ENCODE measurements at places on chromosomes 5 and 9.

DNA sequence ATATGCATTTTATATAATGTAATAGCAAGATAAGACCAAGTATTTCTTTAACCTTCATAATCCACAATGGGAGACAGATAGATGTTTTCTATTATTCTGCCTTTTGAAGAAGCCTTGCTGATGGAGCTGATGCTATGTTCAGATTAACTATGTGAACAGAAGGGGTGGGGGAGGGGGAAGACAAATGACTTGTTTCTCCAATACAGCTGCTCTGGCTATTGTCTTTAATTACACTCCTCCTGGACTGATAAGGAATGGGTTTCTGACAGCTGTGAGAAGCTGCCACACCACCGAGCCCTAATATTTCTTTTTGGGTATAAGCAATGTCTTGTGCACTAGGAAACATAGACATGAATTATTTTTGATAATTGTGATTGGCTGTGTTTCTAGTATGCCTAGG, 62.0 kb downstream of the CAVIN4 start:
- DNase-seq, result peak; percentile 91

- DNase-seq, result no peak
Measured at GRCh38 chr9:18331310-18331684, 142.7 kb upstream of the ADAMTSL1 start.

DNA sequence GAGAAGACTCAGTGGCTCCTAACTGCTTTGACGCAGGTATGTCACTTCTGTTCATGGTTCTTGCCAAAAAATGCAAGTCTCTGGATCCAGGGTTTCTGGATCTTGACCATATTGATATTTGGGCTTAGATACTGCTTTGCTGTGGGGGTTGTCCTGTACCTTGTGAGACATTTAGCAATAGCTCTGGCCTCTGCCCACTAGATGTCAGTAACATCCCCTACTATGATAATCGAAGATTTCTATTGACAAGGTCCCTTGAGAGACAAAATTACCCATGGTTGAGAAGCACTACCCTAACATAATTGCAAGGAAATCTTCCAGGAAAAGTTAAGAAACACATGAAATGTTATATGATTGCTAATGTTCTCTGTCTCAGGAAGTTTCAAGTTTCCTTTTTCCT, 285.4 kb downstream of the TMEM232 start:
- DNase-seq, result peak; percentile 52

DNA sequence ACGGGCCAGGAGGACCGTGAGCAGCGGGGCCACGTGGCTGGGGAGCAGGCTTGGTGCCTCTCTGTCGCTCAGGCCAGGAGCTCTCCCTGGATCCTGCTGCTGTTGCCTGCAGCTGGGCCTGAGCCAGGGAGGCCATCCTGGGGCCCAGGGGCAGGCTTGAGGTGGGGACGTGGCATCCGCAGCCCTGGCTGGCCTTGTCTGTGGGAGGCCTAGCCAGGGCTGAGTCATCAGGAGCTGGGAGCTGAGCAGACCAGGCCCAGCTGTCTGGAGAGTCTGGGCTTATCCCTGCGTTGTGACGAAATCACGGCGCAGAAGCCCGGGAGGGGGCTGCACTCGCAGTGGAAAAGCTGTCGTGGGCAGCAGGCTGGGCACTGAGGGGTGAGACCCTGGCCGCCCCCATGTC, 138.8 kb upstream of the COL5A1 start:
- DNase-seq, result no peak

DNA sequence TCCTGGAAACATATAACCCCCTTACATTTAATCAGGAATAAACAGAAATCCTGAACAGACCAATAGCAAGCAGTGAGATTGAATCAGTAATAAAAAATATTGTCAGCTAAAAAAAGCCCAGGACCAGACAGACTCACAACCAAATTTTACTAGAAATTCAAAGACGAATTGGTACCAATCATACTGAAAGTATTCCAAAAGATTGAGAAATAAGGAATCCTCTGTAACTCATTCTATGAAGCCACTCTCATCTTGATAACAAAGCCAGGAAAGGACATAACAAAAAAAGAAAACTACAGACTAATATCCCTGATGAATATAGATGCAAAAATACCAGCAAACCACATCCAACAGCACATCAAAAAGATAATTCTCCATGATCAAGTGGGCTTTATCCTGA, 714.0 kb downstream of the SEMA5A start:
- no peak for DNase-seq

DNA sequence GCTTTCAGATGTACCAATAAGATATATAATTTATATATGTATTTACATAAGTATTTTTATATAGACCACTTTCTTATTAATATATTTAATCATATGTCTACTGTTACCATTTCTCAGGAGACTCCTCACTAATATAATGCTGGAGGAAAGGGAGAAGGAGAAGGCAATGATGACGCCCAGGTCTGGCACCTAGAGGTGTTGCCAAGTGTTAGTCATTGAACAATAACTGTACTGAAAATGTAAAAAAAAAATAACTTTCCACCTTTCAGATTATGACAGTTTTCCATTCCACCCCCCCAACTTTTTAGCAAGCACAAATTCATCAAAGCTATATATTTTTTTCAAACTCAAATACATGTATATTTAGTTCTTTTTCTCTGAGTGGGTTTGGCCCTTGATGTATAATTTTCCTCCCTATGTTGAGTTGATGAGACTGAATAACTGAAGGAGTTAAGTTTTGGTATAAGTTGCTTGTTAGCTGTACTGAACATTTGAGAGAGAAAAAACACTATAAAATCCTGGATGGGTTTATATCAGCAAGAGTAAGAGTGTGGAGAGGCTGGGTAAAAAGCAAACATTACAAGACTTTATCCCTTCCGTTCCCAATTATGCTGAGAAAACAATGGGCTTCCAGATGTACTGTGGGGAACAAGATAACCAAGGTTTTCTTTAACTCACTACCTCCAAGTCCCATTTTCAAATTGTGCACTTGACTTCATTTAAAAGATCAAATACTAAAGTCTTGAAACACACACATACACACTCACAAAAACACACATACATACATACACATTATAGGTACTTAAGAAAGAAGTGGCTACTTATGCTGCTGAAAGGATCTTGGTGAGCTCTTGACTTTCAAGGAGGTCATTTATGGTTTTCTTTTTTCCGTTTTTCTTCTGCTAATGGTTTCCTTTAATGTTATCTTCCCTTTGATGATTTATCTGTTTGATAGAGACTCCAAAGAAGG, 142.8 kb upstream of the IFNE start:
- no peak for DNase-seq

GRCh38 chr5:78654386-78654785, 5.8 kb upstream of the LHFPL2 start:
- DNase-seq, result no peak

DNA sequence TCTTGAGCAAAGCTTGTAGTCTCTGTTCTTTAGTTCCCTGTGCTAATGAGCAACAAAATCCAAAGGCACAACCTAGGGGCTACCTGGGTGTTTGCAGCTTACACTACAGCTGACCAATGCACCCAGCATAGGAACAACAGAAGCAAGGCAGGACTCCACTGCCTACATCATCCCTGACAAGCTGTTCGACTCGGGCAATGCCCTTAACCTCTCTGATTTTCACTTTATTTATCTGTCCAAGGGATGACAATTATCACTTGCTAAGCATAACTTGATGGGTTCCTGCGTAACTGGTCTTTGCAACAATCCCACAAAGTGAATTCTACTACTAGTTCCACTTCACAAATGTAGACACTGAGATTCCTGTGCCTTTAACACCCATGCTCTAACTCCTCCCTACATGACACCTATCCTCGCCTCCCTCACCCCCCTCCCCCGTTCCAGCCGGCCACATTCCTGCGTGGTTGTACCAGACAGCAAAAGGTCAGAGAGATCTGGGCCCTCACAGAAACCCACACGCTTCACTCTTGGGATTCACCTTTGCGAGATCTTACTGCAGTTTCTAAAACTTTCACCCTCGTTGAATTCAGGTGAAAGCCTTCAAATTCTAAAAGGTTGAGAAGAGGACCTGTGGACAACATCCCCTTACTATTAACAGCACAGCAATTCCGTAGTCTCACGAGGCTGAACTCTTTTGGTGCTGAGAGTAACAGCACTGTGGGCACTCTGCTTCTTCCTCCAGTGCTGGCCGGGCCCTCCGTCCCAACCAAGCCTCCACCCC, 995 bp downstream of the IPPK start:
- peak; percentile 62 for DNase-seq

DNA sequence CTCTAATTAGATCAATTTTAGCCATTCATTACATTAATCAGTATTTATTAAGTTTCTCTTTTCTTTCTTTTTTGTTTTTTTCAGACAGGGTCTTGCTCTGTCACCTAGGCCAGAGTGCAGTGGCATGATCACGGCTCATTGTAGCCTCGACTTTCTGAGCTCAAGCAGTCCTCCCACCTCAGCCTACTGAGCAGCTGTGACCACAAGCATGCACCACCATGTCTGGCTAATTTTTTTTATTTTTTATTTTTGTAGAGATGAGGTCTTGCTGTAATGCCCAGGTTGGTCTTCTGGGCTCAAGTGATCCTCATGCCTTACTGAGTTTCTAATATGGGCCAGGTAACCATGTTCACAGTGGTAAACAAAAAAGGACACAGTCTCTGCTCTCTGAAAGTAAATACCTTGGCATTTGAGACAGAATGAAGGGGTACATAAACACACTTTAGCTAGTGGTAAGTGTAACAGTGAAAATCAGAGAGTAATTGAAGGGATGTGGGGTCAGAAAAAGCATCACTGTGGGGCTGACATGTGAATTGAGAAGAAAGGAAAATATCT, 336.3 kb downstream of the ADGRV1 start:
- DNase-seq, result no peak

- no peak for DNase-seq
Measured at GRCh38 chr9:110105107-110105506, 102.9 kb downstream of the C9orf152 start.

- DNase-seq, result no peak
Measured at GRCh38 chr5:125837866-125838265, 585.3 kb upstream of the GRAMD2B start.

DNA sequence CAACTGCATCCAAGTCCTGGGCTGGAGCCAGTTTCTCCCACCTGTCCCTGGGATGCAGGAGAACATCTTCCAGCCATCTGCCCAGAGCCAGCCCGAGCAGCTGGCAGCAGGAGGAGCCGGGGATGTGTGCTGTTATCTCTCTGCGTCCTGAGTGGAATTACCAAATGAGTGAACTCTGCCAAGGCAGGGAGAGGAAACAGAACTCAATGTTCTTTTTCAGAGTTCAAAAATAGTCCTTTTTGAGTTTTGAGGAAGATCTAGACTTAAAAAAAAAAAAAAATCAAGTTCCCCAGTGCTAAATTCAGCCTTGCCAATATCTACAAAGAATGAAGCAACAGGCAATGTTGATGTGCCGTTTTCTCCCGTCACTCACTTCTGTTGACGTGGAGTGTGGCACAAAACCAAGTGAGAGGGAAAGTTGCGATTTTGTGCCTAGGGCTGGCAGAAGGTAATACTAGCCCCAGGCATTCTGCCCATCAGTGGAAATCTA, 56.2 kb downstream of the TMOD1 start:
- no peak for DNase-seq

GRCh38 chr5:62791059-62791458, 212.4 kb downstream of the LRRC70 start:
- DNase-seq, result peak; percentile 4

- DNase-seq, result no peak
Measured at GRCh38 chr9:33277484-33277883, 12.6 kb downstream of the CHMP5 start.

DNA sequence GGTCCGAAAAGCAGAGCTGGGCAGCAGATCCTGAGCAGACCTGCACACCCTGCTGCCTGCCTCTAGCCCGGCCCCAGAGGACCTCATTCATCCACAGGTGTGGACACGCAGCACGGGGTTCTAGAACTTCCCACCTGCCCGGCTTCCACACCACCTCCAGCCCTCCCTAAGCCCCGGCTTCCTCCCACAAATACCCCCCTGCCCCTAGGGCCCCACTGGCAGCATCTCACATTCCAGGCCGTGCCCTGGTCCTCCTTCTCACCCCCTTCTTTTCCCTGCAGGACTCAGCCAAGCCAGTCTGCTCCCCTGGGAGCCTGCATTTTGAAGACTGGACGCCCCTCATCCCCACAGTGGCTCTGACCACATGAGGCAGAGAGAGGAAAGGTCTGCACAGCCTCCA, 138.9 kb downstream of the ADAMTS2 start:
- no peak for DNase-seq

- DNase-seq, result peak; percentile 69
Measured at GRCh38 chr5:132147663-132148062, 74.1 kb downstream of the CSF2 start.

DNA sequence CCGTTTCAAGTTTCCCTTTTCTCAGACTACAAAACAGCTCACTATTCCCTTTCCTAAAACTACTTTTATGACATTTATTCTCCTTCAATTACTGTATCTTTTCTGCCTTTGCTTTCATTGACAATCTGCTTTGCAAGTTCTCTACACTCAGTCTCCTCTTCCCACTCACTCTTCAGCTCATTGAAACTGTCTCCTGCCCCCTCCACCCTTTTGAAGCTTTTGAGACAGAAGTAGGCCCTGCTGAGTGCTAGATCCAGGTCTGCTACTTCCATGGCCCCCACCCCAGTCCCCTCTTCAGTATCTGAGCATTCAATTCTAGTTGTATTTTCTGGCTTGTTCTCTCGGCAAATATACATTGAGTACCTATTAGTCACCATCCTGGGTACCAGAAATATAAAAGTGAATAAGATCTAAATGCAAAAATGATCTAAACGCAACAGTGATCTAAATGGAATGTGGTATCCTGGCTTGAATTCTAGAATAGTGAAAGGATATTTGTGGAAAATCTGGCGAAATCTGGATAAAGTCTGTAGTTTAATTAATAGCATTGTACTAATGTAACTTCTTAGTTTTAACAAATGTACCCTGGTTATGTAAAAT, 58.4 kb downstream of the OR2K2 start:
- no peak for DNase-seq

GRCh38 chr5:26660116-26660515, 378.3 kb downstream of the CDH9 start:
- no peak for DNase-seq
